ENCODE measurements at places on chromosomes 4 and X.
A peak's percentile ranks its signal among the peaks of the same experiment; 100 is the strongest.

- DNase-seq: no peak
Measured at GRCh38 chrX:54447461-54447860, 7.3 kb downstream of the TSR2 start.

DNA sequence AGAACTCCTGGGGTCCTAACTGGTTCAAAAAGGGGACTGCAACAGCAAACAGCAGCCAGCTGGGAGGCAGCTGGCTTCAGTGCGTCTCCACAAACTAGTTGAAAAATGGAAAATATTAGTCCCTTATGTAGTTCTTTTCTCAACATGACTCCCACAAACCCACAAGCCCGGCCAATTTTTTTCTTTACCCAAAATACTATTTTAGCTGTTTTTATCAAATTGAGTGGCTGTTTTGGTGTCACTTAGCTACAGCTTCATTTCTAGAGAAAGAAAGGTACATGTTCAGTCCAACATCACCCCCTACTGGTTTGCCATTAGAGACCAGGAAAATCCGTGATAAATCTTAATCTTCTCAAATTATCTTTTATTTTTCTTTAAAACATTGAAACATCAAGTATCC lies 97.2 kb downstream of the GUCY2F start:
- DNase-seq: peak; percentile 50

DNA sequence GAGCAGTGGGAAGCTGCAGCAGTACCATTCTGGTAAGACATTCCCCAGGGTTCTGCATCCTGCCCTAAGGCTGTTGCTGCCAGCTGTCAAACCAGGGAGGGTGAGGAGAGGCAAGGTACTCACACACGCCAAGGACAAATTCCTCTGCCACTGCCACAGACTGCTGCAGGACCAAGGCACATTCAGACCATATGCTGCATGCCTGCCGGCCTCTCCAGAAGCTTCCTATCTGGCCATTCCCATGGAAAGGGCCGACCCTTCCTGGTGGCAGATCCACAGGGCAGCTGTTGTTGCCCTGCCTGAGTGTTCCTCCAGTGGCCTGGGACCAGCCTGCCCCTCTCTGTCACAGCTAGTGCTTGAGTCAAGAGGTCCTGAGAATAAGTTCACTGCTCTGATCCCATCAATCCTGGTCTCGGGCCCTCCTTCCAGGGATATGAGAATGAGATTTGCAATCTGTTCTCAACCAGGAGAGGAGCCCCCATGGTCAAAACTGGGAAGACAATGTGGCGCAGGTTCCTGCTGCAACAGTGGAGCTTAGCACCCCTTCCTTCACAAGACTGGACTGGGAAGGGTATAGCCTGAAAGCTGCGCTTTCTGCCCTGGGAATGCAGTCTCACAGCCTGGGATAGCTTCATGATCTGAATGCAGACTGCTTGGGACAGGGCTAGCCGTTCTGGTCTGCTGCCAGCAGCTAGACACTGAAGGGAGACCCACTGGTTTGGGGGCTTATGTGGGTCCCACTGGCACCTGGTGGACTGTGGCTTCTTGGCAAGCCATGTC lies 342.5 kb upstream of the NDST3 start:
- DNase-seq: no peak

DNA sequence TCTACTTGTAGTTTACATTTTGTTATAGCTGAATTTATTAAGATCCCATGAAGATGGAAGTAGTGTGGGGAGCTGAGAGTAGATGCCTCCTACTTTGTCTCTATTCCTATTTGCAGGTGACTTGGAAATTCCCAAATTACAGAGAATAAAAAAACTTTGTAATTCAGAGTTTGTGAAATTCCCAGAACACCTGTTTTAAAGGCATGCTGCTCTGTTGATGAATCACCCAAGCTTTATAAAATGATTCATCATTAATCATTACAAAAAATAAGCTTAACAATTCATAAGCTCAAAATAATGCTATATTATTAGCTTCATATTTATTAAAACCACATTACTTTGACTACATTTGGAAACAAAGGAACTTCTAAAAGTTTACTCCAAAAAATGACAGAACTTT lies 856.3 kb downstream of the RPA4 start:
- no peak for DNase-seq

DNA sequence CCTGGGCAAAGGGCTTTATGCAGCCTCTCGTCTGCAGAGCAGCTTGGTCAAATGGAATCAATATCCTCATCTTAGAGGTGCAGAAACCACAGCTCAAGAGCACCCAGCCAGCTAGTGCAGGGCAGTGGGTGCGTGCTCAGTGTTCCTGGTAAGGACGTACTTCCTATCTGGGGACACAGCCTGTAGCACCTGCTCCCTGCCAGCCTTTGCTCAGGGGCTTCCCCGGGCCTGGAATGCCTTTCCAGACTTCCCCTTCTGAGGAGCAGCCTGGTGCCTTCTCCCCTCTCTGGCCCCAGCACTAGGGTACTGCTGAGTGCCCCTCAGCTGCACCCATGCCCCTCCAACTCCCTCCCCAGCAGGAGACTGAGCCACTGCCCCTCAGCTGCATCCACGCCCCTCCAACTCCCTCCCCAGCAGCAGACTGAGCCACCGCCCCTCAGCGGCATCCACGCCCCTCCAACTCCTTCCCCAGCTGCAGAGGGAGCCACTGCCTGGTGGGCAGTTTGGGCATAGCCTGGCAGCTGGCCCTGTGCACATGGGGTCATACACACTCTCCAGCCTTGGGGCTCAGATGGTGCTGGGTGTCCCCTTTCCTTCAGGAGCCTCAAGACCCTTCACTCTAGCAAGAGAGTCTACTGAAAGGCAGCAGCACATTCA lies 42.2 kb upstream of the AFAP1 start:
- no peak for DNase-seq

- DNase-seq: no peak
Measured at GRCh38 chr4:175330652-175331051, 412.5 kb downstream of the ADAM29 start.

DNA sequence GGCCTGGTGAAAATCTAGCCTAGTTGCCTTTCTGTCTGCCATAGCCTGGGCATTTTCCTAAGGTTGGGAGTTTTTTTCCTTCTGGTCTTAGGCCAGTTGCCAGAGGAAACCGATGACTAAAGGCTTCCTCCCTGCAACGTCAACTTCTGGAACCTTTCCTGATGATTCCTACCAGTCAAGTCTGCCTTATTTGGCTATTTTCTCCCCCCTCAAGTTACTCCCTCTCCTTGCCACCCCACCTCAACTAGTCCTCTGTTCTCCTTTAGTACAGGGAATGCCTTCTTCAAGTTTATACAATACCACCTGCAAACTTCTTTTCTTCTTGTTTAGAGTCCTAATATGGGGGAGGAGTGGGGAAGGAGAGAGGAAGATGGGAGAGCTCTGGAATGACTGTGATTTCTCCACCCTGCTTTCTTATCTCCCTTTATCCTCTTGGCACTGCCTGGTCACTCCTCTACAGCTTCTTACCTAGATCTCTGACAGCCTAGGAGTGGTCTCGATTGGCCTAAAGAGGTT lies 10.6 kb downstream of the MSN start:
- no peak for DNase-seq

DNA sequence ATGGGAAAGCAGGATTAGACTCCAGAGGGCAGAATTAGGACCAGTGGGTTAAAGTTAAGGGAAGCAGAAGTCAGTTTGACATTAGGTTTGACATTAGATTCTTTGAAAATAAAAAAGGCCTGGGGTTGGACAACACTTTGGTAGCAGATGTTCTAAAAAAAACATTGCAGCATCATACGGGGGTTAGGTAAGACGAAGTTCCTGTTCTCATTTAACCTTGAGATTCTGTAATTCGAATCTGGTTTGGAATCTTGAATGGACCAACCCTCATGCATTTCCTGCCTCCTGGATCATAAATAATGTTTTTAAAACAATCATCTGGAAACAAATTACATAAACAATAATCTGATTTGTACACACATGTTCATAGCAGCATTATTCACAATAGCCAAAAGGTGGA lies 181.0 kb downstream of the SHROOM3 start:
- DNase-seq: no peak

GRCh38 chrX:79259073-79259689 lies 108.0 kb downstream of the ITM2A start:
- DNase-seq: peak; percentile 36

DNA sequence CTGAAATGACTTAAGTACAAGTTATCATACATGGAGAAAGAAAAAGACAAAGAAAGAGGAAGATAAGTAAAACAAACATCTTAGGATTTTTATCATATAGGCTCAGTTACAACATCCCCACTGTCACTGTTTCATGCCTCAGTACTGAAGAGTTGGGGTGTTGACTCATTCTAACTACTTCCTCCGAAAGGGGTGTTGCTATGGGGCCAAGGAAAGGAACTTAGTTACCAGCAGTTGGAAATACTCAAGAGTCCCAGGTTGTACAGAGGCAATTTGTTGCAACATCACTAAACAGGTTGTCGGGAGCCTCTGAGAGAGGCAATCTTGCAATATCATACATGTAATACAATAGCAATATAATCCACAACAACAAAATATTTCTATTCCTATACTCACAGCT lies 1264.7 kb downstream of the PCDH7 start:
- peak; percentile 2 for DNase-seq

- DNase-seq: no peak
Measured at GRCh38 chr4:104740161-104740560, 245.5 kb upstream of the CXXC4 start.

GRCh38 chrX:38006291-38006690 lies at the start of gene SYTL5:
SYTL5 (plus strand) TSS chrX:38006553; CDS start chrX:38033890, 27,337 bp downstream.
- no peak for DNase-seq

DNA sequence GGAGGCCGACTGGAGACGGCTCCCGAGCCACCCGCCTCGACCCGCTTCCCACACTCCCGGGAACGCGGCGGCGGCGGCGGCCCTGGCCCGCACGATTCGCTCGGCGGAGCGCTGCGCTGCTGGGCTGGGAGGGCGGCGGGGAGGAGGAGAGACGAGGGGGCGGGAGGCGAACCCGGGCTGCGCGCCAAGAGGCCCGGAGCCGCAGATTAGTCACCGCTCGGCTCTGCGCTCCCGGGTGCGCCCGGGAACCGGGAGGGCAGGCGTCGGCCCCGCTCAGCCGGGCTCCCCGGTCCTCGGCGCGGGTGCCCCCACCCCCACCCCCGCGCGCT lies 11.2 kb upstream of the BCOR start:
- DNase-seq: peak; percentile 37

All from inflammatory macrophage (primary cell).